ENCODE measurements at places on chromosomes 2 and 18.

GRCh38 chr2:218607436-218608115 is at the start of gene PLCD4:
Gene PLCD4 (plus strand): TSS chr2:218607899. CDS start chr2:218615740, 7,841 bp downstream.
- DNase-seq = no peak

DNA sequence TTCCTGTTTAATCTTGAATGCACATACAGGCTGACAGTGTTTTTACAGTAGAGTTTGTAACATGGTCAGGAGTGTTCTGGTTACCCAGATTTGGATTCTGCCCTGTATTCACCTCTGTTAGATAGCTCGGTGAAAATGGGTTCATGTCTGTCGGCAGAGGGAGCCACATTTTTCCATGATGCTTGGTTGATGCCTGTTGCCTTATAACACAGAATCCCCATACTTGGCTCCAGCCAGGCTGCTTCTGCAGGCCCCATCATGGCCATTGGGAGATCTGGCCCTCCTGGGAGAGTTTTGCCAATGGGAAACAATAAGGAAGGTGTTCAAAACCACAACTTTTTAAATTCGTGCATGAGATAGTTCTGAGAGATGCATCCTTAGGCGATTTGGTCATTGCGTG is 78.1 kb downstream of the WDSUB1 start:
- DNase-seq = no peak

DNA sequence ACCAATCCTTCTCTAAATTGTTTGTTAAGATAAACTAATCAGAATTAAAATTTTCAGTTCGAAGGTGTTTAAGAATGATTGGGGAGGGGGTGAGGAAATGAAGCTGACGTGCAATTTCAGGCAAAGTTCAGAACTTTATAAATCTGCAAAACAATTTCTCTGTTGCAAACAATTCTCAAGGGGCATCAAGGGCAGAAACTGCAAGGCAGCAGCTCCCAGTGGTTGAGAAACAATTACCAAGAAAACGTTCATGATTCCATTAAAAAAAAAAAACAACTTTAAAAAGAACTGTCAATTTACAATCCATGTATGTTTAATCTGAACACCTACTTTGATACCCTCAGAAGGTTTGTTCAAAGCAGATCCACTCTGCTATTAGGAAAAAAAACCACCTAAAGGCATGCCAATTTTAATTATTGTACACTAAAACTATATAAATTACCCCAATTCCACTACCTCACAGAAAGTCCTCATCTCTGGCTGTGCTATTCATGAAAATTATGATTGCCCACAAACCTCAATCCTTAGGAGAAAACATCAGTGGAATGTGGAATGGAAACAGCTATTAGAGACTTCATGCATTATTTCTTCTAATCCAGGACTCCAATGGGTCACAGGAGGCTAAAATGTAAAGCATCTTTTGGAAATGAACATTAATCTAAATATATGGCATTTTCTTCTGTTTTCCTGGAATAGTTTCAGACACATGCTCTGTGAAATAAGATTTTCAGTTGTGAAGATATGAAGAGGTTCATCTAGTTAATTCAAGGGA is 119.9 kb upstream of the ACVR1C start:
- DNase-seq = no peak

DNA sequence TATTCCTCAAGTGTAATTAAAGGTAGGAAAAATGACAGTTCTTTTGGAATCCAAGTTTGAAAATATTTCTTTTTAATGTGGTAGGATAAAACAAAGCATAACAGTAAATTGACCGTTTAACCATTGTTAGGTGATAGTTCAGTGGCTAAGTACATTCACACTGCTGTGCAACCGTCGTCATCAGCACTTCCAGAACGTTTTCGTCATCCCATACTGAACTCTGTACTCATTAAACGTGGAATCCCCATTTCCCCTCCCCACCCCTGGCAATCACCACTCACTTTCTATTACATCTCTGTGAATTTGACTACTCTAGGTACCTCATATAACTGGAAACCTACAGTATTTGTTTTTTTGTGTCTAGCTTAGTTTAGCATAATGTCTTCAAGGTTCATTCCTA is 32.9 kb upstream of the FZD5 start:
- DNase-seq = no peak

- no peak for DNase-seq
Measured at GRCh38 chr18:10524507-10525370, 1.1 kb upstream of the NAPG start.

GRCh38 chr2:55416786-55417568 is 2.7 kb downstream of the CCDC88A start:
- no peak for DNase-seq

- no peak for DNase-seq
Measured at GRCh38 chr2:224885836-224886547, 156.3 kb downstream of the DOCK10 start.

DNA sequence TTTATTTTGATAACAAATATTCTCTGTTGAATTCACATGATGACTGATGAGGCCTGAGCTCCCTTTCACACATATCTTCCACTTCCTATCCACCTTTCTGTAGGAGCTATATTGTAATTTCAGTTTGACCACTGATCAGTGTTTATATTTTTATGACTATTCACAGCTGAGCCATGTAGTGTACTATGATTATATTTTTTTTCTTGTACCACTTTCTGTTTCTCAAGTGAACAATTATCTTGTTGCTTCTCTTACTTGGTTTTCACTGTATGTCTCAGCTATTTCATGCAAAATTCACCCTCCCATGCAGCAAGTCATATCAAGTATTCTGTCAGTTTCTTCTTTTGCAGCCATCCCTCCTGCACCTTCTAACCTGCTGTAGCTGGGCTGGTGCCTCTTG is 78.4 kb downstream of the TMEM247 start:
- DNase-seq = no peak

DNA sequence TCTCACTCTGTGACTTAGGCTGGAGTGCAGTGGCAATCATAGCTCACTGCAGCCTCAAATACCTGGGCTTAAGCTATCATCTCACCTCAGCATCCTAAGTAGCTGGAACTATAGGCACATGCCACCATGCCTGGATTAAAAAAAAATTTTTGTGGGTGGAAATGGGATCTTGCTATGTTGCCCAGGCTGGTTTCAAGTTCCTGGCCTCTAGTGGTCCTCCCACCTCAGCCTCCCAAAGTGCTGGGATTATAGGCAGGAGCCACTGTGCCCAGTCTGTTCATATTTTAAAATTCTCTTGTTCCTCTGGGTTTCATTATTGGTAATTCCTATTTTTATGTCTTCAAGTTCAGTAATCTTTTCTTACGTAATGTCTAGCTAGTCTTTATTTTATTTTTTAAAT is 25.5 kb upstream of the RAB31 start:
- DNase-seq = no peak

- no peak for DNase-seq
Measured at GRCh38 chr2:160574468-160575140, 81.0 kb upstream of the RBMS1 start.

DNA sequence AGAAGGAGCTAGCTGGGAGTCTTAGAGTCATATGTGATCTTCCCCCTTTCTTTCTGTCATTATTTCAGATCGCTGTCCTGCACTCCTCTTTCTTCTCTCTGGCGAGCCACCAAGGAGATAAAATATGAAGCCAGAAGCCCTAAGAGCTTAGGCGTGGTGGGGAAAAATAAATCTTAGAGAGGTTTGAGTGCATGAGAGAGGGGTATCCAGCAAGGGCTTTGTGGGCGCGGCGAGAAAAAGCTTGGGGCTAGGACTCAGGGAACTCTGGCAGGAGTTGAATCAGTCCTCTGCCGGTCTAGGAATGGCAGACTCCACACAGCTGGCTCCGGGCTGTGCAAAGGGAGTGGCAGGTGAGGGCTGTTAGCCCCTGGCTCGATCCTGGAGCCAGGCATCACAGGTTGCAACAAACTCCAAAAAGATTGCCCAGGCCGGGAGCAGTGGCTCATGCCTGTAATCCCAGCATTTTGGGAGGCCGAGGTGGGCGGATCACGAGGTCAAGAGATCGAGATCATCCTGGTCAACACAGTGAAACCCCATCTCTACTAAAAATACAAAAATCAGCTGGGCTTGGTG is 20.1 kb upstream of the IGFBP5 start:
- DNase-seq = no peak

GRCh38 chr2:13040043-13040442 is 323.3 kb downstream of the TRIB2 start:
- DNase-seq = no peak

DNA sequence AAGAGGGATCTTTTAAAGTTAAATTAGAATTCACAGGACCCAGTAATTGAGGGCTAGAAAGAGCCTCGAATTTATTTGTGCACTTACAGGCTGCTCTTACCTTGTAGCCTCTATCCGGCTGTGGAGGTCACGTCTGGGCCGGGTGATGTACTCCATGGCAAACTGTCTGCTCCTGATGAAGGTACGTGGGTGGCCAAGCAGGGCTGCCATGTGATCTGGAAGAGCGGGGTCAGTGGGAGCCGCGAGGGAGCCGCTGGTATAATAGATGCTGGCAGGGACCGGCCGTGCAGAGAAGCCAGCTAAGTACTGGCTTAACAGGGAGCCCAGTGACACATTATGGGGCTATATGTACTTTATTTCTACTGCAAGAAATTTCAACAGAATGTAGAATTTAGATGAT is 59.2 kb downstream of the ADI1 start:
- no peak for DNase-seq

DNA sequence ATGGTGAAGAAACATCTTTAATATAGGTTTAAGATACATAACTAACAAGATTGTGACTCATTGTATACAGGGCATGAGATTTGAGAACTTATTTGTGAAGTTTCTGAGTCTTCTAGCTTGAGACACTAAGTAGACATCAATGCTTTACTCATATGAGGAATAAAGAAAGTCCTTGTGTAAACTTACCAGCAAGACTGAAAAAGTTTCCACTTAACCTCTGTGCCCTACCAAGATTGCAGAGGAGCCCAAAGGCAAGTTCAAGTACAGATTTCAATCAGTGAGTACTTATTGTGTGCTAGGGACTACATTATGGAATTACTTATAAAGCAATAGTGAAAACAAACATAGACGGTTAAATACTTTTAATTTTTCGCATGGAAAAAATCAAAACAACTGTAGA is 1041.2 kb upstream of the CELF4 start:
- DNase-seq = no peak

DNA sequence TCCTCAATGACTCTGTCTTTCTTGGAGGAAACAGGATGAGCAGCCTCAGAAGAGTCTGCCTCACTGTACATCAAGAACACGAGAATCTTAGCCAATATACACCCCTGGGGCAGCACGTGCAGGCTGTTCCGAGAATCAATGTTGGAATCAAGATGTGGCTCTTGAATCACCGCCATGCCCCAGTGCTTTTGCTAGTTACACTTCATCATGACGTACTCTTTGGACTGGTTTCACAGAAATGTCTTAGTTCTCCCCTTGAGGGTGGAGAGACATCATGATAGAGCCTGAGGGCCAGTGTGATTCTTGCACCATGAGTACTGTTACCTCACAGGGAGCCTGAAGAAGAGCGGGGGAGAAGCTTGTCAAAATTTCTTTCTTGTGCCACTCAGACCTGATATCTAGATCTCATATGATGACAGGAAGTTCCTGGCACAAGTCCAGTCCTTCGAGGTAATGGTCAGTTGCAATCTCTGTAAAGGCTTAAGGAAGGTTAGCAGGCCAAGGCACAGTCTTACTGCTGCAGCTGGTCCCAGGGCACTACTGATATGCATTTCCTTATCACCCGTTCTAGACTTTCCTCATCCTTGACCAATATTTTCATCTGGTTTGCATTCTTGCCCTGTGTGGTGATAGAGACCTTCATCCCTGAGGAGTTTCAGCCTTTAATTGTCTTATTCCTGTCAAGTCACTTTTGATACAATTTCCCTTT is 28.2 kb upstream of the STAT4 start:
- DNase-seq = no peak

- DNase-seq = no peak
Measured at GRCh38 chr2:214960677-214961076, 151.2 kb upstream of the BARD1 start.

Measured in glutamatergic neuron (in vitro differentiated cells).